Renal pelvis (tissue), 12 donors: ENCODE measurements at places on chromosomes 3 and 15. TPM values are rescaled to one million over a fixed set of nuclear protein-coding genes. Genes with fewer than 3 reads are reported as not detected.

DNA sequence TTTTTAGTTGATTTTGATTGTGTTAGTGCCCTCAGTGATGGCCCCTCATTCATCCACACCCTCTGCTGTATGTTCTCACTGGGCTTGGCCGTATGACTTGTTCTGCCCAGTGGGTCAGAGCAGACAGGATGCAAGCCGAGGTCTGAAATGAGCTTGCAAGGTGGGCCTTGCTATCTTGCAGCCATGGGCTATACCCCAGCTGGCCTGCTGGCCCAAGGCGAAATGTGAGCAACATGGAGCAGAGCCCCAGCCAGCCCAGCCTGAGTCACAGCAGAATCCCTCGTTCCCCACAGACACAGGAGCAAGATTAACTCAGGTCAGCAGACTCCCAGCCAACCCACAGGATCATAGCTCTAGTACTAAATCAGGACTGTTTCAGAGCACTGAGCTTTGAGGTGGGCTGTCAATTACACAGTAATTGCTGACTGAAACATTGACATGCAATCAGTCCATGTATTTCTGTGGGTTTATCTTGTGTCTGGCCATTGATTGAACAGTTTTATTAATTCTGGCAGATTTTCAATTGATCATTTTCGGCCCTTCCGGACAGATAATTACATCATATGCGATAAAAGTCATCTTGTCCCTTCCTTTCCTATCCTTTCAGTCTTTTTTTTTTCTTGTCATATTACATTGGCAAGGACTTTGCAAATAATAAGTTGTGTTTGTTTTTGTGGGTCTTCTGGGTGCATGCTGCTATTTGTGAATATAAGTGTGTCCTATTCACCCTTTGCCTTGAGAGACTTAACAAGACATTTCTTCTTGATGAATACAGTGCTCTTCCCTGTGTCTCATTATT lies 27.1 kb downstream of the KLF15 start:
- DNase-seq: no peak

GRCh38 chr3:10485806-10486205 lies 19.6 kb downstream of the ATP2B2 start:
- no peak for DNase-seq

GRCh38 chr3:197149-197827 lies 725 bp downstream of the CHL1 start:
- no peak for DNase-seq

GRCh38 chr3:154389861-154390260 lies 40.1 kb downstream of the GPR149 start:
- no peak for DNase-seq

Gene IFT122
- polyA plus RNA-seq: 59.1 TPM
